ENCODE measurements at places on chromosomes 2 and 18. TPM values are rescaled to one million over a fixed set of nuclear protein-coding genes. Genes with fewer than 3 reads are reported as not detected.

DNA sequence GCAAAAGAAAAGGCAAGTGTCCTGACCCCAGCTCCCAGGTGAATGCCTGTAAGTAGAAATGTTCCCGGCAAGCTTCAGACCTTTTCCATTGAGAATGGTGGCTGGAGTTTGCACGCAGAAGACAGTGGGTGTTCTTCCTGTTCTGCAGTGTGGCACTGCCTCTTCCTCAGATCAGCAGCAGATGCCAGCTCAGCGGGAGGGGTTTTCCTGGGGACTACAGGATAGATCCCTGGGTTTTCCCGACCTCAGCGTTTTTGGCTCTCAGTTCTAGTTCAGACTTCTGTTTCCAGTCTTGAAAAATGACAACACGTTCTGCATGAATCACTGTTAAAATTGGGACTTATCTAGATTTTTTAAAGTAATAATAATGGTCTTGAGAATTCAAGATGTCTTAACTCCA, 39.2 kb downstream of the GRHL1 start:
- DNase-seq, result no peak

GRCh38 chr18:55862693-55863390, 274.9 kb upstream of the TCF4 start:
- no peak for DNase-seq

Gene ECEL1
- total RNA-seq, result not detected

- no peak for DNase-seq
Observed at GRCh38 chr2:232748038-232748437, 28.3 kb downstream of the KCNJ13 start.

Gene PROKR1
- not detected for total RNA-seq

GRCh38 chr18:55079067-55079466, 119.8 kb upstream of the CCDC68 start:
- no peak for DNase-seq

DNA sequence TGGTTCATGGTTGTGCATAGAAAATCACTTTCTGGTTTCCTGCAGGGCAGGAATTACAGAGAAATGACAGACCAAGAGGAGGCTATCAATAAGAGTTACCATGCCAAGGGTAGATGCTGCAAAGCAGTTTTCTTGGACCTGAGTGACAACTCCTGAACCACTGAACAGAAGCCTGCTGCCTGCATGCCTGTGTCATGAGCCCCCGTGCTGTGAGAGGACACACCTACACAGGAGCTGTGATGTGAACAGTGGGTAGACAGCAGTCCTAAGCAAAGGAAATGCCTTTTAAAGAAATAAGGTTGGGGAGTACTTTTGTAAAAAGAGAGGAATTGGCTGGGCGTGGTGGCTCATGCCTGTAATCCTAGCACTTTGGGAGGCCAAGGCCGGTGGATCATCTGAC, 54.2 kb upstream of the CREB1 start:
- DNase-seq, result no peak

Gene CCDC85A
- total RNA-seq, result not detected

Gene NT5C1B
- total RNA-seq, result not detected

Gene LGALSL
- total RNA-seq, result 2.8 TPM

- DNase-seq, result no peak
Observed at GRCh38 chr18:52409727-52410126, 69.7 kb downstream of the DCC start.

Gene CPO
- total RNA-seq, result not detected

- no peak for DNase-seq
Observed at GRCh38 chr18:62371436-62371835, 46.3 kb downstream of the TNFRSF11A start.

Gene CD8A
- total RNA-seq, result 1.3 TPM

GRCh38 chr2:191892391-191892790, 45.5 kb upstream of the CAVIN2 start:
- no peak for DNase-seq

DNA sequence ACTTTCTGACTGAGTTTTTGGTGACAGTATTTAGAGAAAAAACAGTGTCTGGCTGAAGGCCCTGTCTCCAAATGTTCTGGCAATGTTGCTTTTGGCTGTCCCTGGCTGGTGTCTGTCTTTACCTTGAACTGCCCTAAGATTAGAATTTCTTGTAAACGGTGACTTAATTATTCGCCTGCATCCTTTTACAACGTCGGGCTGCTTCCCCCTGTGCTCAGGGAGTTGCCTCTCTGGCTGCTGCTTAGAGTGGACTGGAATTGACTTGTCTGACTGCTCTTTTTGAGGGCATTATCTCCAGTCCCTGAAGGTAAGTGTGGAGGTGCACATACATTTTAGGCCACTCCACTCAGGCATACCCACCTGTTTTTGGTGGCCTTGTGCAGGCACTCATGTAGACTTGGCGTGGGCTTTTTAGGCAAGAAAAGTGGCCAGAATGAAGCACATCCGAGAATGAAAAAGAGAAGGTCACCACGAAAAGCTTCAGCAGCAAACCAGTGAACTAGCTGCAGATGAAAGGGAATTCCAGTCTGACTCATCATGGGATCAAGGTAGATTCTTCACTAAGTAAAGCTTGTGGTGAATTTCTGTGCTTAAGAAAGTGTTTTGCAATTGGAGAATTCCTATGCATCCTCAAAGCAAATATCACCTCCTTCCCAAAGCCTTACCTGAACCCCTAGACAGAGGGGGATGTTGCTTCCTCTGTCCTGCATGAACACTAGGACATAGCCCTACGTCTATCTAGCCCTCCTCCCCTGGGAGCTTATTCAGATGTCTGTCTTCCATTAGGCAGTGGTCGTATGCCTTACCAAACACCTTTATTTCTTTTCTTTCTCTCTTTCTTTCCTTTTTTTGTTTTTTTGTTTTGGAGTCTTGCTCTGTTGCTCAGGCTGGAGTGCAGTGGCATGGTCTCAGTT, 230.3 kb upstream of the TRIB2 start:
- DNase-seq, result peak; percentile 55

DNA sequence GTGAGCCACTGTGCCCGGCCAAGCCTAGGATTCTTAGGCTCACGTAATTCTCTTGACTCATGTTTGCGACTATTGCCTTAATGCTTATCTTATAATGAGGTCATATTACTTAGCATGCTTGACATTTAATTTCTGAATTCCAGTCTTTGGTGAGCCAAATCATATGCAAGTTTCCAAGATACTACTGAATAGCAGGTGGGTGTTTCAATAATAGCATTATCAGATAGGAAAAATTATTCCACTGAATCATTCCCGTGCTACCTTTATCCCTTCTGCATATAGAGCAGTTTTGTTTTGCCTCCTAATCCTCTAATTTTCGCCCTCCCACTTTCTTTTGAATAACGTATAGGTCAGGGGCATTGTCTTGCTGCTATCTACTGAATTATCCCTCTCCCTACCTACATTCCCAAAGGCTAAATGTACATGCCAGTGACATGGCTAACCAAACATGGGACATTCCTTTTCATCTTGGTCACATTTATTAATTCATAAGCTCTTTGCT, 4.9 kb downstream of the DAW1 start:
- DNase-seq, result peak; percentile 12

Gene UGT1A5
- total RNA-seq, result not detected

GRCh38 chr18:70415823-70416488, 127.1 kb downstream of the SOCS6 start:
- no peak for DNase-seq

Gene COLEC11
- total RNA-seq, result 0.47 TPM

- DNase-seq, result no peak
Observed at GRCh38 chr2:26986576-26986975, 16.1 kb downstream of the MAPRE3 start.

GRCh38 chr2:101949304-101949703, 42.5 kb upstream of the IL1R2 start:
- DNase-seq, result no peak

- DNase-seq, result no peak
Observed at GRCh38 chr2:2757764-2758163, 426.7 kb upstream of the MYT1L start.

Gene CD8B2
- 0.09 TPM for total RNA-seq

Gene ASB18
- total RNA-seq, result not detected

GRCh38 chr2:8300216-8300615, 381.6 kb upstream of the ID2 start:
- DNase-seq, result no peak

- DNase-seq, result no peak
Observed at GRCh38 chr2:41488888-41489287, 558.9 kb upstream of the PKDCC start.

Gene NTSR2
- total RNA-seq, result not detected

Gene DHRS9
- 4.5 TPM for total RNA-seq

DNA sequence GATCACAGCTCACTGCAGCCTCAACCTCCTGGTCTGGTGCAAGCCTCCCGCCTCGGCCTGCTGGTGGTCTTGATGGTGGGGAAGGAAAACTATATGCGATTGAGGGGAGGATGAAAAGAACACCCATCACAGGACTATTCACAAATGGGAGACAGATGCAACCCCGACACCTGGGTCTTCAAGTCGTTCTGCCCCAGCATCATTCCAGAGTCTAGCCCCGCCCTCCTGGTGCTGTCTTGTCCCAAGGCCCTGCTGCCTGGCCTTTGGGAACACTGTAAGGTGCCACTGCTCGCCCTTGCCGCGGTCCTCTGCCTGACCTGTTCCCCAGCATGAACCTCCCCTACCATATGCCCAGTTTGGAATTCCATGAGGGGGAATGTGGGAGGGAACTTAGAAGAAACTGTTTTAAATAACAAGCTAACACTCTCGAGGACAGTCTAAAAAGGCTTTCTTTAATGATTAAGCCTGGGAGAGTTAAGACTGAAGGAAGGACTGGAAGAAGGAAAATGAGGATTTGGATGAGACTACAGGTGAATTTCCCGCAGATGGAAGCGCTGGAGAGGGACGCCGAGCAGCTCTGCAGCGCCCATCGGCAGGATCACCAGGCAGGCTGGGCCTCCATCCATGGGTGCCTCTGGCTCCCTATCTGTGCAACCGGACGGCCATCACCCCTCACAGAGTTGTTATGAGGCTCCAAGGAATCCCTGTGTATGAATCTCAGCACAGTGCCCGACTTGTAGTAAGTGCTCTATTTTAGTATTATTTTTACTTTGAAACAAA, 75.0 kb downstream of the MEX3C start:
- no peak for DNase-seq

GRCh38 chr2:202164411-202164810, 74.0 kb downstream of the SUMO1 start:
- DNase-seq, result no peak

GRCh38 chr18:48317781-48318381, 91.3 kb downstream of the ZBTB7C start:
- no peak for DNase-seq

- no peak for DNase-seq
Observed at GRCh38 chr2:163455815-163456214, 280.0 kb downstream of the FIGN start.

Gene FAHD2B
- total RNA-seq, result 24.3 TPM

Gene ATAD2B
- 24.3 TPM for total RNA-seq

DNA sequence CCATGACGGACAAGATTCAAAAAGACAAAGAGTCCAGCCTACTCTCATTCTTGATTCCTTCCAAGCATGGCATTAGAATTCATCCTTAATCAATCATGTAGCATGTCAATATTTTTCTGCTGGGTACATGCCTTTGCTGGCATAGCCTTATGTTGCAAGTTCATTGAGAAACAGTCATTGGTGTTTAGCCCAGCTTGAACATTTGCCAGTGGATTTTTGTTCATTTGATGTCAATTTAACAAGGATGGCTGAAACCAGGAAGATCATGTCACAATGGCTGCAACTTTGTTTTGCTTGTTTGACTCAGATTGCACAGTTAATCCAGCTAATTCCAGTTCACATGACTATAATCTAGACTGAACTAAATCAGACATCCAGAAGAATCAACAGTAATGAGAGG, 1132.2 kb downstream of the LRP1B start:
- no peak for DNase-seq

- DNase-seq, result peak; percentile 52
Observed at GRCh38 chr2:86073225-86073624, 32.5 kb downstream of the POLR1A start.

DNA sequence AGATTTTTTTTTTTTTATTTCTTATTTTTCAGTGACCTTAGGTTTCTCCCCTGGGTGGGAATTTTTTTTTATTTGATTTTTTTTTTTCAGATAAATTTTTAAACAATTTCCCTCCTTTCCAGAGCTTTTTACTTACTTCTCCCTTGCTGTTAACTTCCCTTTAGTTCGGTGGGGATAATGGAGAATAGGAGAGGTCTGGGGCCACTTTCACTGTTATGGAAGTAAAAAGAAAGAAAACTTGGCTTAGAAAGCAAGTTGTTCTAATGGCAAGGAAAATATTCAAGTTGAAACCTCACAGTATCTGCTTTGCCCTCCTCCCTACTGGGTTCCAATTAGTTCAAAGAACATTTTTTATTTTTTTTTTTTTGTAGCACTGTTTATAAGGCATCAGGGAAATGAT, 537.1 kb upstream of the NXPH2 start:
- no peak for DNase-seq

- DNase-seq, result no peak
Observed at GRCh38 chr2:1633092-1633671, 111.1 kb downstream of the PXDN start.

DNA sequence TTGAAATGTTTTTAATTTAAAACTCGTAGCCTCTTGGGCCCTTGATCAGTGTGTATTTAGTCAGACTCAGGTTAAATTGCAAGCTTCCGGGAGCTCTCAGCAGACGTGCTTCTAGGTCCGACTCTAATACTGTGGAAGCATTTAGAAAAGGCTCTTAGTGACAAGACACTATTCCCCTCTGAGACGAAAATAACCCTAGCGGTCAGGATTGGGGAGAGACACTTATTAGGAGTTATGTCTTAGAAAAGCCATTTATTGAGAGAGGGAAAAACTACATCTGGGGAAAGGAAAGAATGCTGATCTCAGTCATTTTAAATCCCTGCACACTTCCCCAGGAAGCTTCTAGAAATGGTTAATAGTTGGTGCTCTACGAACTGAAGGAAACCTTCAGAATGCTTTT, 110.5 kb upstream of the NCK2 start:
- DNase-seq, result no peak

All from activated CD4-positive, alpha-beta T cell treated with anti-CD3 and anti-CD28 coated beads, Interleukin-2, amount 10 ng/mL, durations not matched to agents 24 days and 14 days (primary cell).